ENCODE measurements at places on chromosomes 11 and 22. TPM values are rescaled to one million over a fixed set of nuclear protein-coding genes. Genes with fewer than 3 reads are reported as not detected.

DNA sequence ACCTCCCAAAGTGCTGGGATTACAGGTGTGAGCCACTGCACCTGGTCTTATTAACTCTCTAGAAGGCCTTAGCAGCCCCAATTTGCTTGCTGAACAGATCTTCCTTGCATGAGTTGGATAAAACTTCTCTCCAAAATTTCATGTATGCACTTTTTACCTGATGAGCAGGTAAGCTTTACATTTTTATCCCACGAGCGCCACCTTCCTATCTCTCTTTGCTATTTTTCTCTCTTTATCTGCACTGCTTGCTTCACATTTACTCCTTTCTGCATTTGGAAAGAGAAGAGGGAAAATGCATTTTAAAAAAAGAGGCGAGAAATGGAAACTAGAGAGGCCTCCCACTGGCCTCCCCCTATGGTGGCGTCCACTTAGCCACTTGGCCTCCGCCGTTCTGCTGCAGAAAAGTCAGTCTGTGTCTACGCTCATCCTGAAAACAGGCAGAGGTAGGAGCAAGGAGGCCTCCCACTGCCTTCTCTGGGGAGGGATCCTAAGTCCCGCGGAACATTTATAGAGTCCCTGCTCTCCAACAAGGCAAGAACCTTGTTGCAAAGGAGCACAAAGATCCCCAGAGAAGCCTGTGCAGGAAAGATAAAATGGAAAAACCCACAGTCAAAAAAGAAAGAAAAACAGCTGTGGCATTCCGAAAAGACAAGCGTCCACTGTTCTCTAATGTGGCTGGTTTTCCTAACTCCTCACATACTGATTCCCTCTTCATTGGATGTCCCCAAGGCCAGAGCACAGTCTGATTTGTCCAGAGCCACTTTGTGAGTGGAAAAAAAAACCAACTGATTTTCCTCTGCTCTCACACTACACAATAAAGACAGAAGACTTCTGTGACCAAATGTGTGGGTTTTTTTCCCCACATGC, 62.2 kb upstream of the INCENP start:
- DNase-seq, result no peak

- DNase-seq, result peak; percentile 85
These were observed 1.2 kb upstream of the TYMP start for GRCh38 chr22:50530877-50531545.

TRIM49B gene
- total RNA-seq, result not detected

DNA sequence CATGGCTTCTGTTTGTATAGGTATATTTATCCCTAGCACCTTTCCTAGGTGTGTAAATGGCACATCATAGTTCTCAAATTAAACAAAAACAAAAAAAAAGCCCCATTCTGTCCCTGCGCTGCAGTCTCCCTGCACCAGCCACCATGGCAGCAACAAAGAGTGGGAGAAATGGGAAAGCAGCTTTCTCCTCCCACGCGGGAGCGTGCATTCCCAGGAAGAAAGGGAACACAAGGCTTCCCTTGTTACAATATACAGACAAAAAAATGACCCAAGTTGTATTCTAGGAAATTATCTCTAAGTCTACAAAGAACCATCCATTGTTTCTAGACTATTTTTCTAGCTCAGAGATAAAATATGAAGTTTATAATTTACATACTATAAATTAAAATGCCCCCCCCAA, 16.1 kb upstream of the TMPRSS5 start:
- DNase-seq, result no peak

- no peak for DNase-seq
These were observed 22.0 kb downstream of the TUB start for GRCh38 chr11:8102965-8103364.

GRCh38 chr11:40281052-40281580, 1178.3 kb downstream of the LRRC4C start:
- DNase-seq, result no peak

GRCh38 chr11:103970701-103971249, 65.7 kb upstream of the DDI1 start:
- no peak for DNase-seq

OSBPL5 gene
- 5.5 TPM for total RNA-seq

- DNase-seq, result no peak
These were observed 673 bp upstream of the DUSP18 start for GRCh38 chr22:30668386-30668710.

KCNJ1 gene
- total RNA-seq, result not detected

- DNase-seq, result no peak
These were observed 101.0 kb downstream of the GGTLC2 start for GRCh38 chr22:22745225-22746060.

- DNase-seq, result no peak
These were observed 3.4 kb downstream of the MALAT1 start for GRCh38 chr11:65502274-65502554.

DNA sequence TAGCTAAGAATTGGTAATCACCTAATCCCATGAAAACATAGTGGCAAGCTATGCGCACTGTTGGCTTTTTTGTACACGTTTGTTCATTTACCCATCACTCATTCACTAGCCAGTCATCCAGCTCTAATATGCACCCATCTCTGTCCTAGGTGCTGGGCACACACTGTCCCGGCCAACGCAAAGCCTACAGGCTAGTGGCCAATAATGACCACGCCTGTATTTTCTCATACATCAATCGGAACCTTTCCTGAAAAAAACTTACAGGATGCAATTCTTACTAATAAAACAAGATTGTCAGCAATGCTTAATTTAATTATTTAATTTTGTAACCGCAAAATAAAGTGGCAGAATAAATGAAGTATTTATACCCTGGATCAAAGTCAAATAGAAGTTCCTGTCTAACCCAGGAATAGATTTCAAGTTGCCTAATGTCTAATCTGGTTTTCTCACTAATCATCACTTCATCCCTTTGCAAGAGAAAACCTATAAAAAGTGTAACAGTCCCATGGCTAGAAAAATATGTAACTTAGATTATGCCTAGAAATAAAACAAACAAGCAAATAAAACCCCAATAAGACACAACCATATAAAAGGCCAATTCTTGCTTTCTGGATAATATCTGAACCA, 143.3 kb upstream of the BLID start:
- no peak for DNase-seq

All from naive thymus-derived CD4-positive, alpha-beta T cell (primary cell).